ENCODE measurements at places on chromosomes 2 and 18.

GRCh38 chr2:152506843-152507242 lies 171.9 kb downstream of the FMNL2 start:
- no peak for DNase-seq

GRCh38 chr18:72436401-72436800 lies 107.7 kb downstream of the CBLN2 start:
- no peak for DNase-seq

DNA sequence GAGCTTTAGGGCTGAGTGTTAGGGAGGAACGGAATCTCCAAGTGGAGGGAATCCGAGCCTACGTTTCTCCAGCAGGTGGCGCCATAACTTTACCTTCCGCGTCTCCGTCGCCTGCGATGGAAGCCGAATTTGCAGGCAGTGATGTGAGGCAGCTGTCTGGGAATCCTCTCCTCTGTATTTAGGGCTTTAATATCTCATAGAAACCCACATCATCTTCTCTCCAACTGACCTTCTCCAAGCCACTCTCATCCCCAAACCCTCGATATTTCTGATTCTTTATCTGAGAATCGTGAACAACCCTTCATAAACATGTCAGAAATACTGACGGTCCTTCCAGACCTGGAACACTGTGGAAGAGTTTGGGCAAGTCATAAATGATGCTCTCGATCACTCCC lies 27.5 kb downstream of the SIX2 start:
- DNase-seq, result peak; percentile 25

GRCh38 chr2:135494917-135495316 lies 36.1 kb downstream of the ZRANB3 start:
- no peak for DNase-seq

DNA sequence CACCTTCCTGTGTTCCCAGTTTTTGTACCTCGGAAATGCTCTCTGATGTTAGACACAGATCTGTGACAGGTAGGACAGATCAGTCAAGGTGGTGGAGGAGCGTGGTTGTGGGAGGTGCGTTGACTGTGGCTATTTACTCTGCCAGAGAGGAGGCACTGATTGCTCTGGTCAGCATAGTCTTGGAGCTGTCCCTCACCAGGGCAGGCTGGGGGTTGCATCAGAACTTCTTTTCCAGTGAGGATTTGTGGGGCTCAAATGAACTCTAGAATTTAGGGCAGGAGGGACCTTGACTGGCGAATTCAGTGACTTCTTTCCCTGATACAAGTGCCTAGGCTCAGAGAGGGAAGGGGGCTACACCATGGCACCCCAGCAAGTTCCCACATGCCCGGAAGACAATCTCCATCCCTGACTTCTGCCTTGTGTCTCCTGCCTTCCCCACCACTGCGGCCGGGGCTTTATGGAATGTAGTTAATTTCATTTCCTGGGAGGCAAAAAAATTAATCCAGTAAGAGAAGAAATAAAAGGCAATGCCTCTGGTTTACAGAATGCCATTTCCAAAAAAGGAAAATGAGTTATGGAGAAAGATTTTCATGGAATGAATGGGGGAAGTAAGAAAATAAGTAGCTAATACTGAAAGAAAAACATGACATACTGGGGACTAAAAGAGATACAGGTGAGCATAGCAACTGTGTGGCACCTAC lies 26.1 kb downstream of the NIFK start:
- DNase-seq, result no peak

- DNase-seq, result no peak
Measured at GRCh38 chr18:61662726-61663125, 230.1 kb downstream of the RNF152 start.

DNA sequence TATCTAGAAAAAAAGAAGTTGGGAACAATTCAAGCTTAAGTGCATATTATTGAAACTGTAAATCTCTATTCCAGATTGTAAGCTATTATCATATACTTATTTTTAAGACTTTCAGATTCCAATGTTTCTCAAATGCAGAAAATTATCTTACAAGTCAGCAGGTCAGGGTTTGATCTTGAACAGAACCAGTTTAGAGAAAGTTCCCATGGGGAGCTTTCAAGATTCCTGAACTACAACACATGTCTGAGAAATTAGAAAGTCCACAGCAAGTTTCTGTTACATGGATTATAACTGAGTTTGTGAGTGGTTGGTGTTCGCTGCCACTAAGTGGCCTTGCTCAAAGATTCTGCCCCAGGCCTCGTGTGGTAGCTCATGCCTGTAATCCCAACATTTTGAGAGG lies 31.6 kb upstream of the SP3 start:
- DNase-seq, result no peak

- DNase-seq, result no peak
Measured at GRCh38 chr2:60509066-60509465, 44.4 kb downstream of the BCL11A start.

DNA sequence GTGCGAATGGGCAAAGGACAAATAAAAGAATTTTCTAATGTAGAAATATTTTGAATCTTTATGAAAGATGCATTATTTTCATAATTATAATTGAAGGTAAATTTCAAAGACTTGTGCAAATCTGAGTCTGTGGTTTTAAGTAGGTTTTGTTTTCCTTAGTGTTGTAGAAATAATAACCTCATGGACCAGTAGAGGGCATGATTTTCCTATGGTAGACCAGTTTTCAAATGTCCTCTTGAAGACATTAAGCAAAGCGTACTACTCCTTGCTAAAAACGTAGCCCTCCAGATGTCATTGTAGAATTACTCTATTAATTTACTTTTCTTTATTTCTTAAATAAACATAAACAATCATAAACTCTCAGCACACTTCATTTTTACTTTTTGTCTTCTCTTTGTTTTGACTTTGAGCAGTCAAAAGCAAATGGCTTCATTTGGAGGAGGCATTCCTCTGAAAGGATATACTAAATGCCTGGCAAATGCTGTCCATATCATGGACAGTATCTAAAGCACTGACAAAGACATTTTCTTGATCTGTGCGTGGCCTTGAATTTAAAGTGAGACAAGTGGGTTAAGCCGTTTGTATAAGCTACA lies 85.8 kb upstream of the FAM237A start:
- peak; percentile 2 for DNase-seq

GRCh38 chr2:65458999-65459398 lies 26.6 kb upstream of the SPRED2 start:
- no peak for DNase-seq

GRCh38 chr2:3212984-3213383 lies 164.6 kb downstream of the EIPR1 start:
- no peak for DNase-seq

GRCh38 chr2:219160186-219161017 lies at the start of gene NHEJ1:
NHEJ1 (minus strand) TSS chr2:219160815; CDS start chr2:219158362, 2,453 bp downstream.
- DNase-seq, result peak; percentile 77

DNA sequence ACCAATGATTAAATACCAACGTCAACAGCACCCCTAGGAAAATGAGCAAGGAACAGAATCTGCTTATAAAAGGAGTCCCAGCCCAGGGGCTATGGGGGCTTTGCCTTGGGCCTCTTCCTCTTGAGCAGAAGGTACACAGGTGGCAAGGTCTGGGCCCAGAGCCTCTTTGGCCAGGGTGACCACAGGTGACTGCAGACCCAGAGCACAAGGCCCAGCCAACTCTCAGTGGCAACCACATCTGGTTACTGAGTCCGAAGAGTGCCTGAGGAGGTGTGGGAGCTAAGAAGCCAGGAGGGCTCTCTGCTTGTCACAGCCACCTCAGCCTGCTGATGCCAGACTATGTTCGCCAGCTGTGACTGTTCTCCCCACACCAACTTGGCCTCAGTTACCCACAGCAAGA lies 34.3 kb upstream of the CHN1 start:
- DNase-seq, result no peak

DNA sequence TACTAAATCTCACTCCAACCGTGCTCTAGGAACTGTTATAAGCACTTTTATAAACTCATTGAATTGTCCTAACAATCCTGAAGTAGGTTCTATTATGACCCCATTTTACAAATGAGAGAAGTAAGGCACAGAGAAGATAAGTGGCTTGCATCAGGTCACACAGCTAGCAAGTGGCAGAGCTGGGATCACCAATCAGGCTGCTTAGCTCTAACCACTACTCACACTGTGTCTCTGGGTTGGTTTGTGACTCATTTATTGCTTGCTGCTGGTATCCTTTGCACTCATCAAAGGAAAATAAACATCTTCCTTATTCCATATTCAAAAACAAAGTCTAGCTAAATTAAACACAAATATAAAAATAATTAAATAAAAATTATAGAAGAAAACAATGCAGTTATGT lies 42.5 kb upstream of the IL1R2 start:
- no peak for DNase-seq

DNA sequence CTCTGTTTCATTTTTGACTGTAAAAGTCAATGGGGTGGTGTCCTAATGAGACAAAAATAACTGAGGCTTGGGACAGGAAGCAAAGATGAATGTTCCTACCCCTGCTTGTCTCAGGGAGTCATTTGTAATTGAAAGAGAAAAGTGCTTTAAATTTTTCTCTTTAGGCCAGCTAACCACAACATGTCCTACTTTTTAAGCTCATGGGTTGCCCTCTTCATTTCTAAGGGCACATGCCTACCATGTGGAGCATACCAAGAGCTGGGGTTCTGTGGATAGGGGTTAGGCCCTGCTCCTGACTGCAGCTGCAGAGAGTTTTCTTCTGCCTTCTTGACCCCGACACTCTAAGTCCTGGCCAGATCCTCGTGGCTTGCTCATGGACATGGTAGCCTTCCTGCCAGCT lies 96.8 kb upstream of the ARL4C start:
- DNase-seq, result no peak
